ENCODE measurements at places on chromosomes 3 and 15.

- no peak overlapping the region for H3K4me3 ChIP-seq
- no peaks in the 10 kb centered on the region for H3K36me3 ChIP-seq
- no peaks in the 10 kb centered on the region for H3K4me1 ChIP-seq
- no peak for DNase-seq
- no peak overlapping the region for H3K27ac ChIP-seq
Observed at GRCh38 chr3:169695031-169695430, 31.5 kb upstream of the MECOM start.

DNA sequence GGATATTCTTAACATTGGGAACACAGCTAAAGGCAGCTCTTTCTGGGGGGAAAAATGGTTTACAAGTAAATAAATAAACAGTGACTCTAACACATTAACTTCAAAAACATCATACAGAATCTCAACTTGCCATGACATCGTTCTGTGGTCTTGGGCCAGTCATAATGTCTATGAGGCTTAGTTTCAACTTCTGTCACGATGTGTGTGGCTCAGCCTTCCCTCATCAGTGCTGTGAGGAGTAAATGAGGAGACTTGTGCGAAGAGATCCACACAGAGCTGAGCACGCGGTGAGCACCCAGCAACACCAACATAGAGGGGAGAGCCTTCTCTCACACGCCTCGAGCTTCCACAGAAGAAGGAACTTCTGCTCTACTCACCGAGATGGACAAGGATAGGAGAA, 49.0 kb downstream of the DZIP1L start:
- H3K4me1 ChIP-seq = no peaks in the 10 kb centered on the region
- H3K27me3 ChIP-seq = no peaks in the 10 kb centered on the region
- no peak for DNase-seq
- H3K27ac ChIP-seq = no peak overlapping the region

GRCh38 chr3:185528532-185528931, 23.9 kb downstream of the LIPH start:
- H3K4me3 ChIP-seq = no peak overlapping the region
- no peaks in the 10 kb centered on the region for H3K27me3 ChIP-seq
- H3K4me1 ChIP-seq = no peaks in the 10 kb centered on the region
- H3K36me3 ChIP-seq = no peaks in the 10 kb centered on the region

- DNase-seq = no peak
- H3K4me1 ChIP-seq = no peaks in the 10 kb centered on the region
- H3K36me3 ChIP-seq = no peaks in the 10 kb centered on the region
- no peak overlapping the region for H3K27ac ChIP-seq
- no peaks in the 10 kb centered on the region for H3K27me3 ChIP-seq
- no peak overlapping the region for H3K4me3 ChIP-seq
Observed at GRCh38 chr3:54212723-54213122, 90.4 kb downstream of the CACNA2D3 start.

GRCh38 chr15:68025835-68026424, 28.2 kb upstream of the PIAS1 start:
- DNase-seq = no peak
- no peak overlapping the region for H3K27ac ChIP-seq
- no peaks in the 10 kb centered on the region for H3K36me3 ChIP-seq
- H3K4me1 ChIP-seq = no peaks in the 10 kb centered on the region
- H3K27me3 ChIP-seq = no peaks in the 10 kb centered on the region
- H3K4me3 ChIP-seq = no peak overlapping the region
